ENCODE measurements at places on chromosomes 6 and 20.

DNA sequence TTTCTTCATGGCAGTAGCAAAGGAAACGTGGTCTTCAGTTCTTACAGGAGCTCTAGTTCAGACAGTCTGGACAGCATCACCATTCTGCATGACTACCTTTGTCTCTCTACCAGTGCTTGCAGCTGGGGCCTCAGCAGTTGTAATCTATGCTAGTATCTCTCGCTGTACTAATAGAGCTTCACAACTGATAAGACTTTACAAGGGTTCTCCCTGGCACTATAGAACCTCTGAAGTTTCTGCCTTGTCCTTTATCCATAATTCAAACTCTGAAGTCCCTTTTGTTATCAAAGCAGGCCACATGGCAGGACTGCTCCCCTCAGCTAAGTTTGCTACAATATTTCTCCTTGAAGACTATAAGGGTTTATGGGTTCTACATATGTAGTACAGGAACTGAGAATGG, 842.1 kb upstream of the ADGRB3 start:
- no peak for DNase-seq

DNA sequence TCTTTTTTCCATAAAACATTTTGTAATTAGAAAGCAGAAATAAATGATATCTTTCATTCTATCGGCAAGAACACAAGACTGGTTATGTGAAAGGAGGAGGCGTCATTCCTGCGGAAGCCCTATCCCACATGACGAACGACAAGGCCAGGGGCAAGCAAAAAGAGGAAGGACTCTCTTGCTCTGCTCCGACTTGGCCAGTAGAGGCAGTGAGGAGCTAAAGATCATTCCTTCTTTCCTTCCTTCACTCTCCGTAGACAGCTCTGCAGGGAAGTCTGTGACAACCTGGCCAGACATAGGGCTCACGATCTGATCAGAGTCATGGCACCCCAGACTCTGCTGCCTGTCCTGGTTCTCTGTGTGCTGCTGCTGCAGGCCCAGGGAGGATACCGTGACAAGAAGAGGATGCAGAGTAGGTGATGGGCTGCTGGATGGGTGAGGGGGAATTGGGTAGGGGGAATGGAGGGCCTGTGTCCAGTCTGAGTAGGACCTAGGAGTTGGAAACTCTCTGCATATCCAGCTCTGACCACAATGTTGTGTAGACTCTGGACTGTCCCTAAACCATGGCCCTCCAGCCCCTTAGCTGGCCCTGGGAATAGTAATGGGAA, at the start of gene WFDC10A:
WFDC10A (plus strand) TSS at position 244 of the 605 bp plus-strand sequence; CDS start at position 319, 75 bp downstream.
- DNase-seq: peak; percentile 77

GRCh38 chr6:95815389-95816056, 200.3 kb upstream of the FUT9 start:
- no peak for DNase-seq

GRCh38 chr6:43074847-43075669, 1.1 kb upstream of the PTK7 start:
- DNase-seq: no peak

DNA sequence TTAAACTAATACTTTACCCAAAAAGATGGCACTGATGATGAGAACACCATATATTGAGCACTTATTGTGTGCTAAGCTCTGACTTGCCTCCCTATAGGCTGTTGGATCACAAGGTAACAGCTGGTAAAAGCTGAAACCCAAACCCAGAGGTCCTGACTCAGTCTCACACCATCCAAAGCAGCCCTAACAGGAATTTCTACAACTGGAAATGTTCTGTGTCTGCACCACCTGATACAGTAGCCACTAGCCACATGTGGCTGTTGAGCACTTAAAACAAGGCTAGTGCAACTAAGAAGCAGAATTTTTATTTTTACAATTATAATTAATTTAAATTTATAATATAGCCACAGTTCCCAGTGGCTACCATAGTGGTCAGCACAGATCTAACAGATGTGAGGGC, 15.6 kb upstream of the MATN4 start:
- no peak for DNase-seq

DNA sequence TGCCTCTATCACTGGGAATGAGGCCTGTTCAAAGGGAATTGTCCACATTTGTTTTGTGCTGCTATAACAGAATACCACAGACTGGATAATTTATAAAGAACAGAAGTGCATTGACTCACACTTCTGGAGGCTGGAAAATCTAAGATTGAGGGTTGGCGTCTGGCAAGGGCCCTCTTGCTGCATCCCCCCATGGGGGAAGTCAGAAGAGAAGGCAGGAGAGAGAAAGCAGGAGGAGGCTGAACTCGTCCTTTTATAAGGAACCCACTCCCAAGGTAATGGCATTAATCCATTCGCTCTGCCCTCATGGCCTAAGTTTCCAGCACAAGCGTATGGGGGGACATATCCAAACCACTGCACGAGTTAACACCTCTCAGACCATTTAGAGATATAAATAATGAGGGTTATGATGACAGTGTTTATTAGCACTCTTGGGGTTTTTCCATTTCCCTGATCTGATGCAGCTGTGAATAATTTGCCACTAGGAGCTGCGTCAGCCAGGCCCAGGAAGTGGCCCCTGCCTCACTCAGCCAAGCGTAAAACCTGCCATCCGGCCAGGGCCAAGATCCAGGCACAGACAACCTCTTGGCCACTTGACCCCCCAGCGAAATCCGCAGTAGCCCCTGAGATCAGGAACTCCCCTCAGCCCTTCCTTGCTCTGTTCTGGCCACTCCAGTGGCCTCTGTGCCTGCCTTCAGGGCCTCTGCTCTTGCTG, 14.2 kb upstream of the SLCO4A1 start:
- DNase-seq: no peak

DNA sequence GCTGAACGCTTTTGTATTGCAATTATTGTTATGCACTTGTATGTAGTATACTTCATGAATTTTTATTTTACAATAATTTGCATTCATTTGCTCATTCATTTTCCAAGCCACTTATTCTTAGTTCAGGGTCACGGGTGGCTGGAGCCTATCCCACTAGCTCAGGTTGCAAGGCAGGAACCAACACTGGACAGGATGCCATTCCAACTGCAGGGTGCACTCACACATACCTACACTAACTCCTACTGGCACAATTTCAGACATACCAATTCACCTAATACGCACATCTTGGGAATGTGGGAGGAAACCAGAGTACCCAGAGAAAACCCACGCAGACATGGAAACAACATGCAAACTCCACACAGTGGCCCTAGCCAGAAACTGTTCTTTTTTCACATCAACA, 61.8 kb downstream of the LMBRD1 start:
- no peak for DNase-seq

DNA sequence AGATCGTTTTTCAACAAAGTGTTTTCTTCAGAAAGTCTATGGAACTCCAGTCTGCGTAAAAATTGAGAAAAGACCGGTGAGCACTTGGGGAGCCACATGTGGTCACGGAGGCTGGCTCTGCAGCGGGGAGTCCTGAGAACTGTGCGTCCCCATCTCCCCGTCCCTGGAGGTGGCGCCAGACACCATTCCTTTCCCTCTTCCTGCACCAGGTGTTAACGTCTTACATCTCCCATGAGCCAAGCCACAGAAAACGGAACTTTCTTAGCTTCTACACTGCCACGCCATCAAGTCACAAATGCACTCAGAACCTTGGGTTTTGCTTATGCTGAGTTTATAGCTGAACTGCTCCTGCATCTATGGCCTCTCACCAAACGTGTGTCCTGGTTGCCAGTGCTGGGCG, 62.6 kb downstream of the GINS1 start:
- DNase-seq: peak; percentile 0

DNA sequence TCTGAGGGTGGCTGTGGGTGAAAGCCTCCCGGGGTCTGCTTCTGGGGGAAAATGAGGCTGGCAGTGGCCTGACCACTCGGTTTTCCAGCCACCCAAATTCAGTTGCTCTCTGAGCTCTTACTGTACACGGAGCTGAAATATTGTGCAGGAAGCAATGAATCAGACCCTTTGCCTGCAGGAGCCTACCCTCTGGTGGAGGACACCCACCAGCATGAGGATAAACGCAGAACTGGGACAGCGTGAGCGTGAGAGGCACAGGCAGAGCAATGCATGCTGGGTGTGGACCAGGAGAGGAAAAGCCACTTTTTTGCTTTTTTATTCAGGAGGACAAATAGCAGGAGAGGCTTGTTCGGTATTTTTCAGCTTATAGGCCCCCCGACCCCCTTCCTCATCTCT, 298.0 kb downstream of the QKI start:
- no peak for DNase-seq

GRCh38 chr6:128438393-128438792, 82.0 kb downstream of the PTPRK start:
- DNase-seq: no peak

- DNase-seq: no peak
Measured at GRCh38 chr20:22523499-22524392, 60.6 kb downstream of the FOXA2 start.

DNA sequence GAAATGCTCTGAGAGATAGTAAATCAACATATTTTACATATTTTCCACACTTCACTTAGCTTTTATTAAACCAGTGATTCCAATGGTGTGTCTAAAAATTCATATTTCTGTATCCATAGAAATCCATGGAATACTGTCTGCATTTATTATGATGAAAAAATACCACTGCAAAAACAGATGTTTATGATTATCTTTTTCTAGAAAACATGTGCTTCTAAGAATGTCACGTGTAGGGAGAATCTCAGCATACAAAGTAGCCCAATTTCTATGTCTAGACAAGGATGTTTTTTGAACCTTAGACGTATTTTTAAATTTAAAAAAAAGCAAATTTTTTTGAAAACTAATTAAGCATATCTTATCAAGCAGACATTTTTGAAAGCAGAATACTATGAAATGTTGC, 622.4 kb downstream of the TENT5A start:
- DNase-seq: no peak

- DNase-seq: peak; percentile 95
Measured at GRCh38 chr20:43938932-43939761, 24.5 kb downstream of the TOX2 start.

- no peak for DNase-seq
Measured at GRCh38 chr20:57310821-57311514, 18.6 kb upstream of the SPO11 start.

GRCh38 chr6:28537509-28538140, 11.9 kb downstream of the GPX5 start:
- DNase-seq: no peak

DNA sequence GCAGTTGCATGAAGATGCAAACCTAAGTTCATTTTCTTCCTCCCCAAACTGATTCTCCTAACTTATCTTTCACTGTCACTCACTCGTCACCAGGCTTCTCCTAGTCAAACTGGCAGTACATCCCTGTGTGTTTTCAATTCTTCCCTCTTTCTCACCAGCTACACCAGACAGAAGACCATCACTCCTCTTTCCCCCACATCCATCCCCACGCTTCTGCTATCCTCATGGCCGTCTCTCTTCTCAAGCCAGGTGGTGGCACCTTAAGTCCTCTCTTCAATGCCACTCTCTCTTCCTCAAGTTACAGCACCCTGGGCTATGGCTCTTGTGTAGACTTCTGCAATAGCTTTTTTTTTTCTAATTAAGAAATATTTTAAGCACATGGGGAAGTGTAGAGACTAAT, 14.4 kb upstream of the TREM2 start:
- DNase-seq: no peak

- DNase-seq: no peak
Measured at GRCh38 chr6:23532227-23532626, 593.8 kb upstream of the NRSN1 start.

GRCh38 chr20:1933465-1933870, 38.3 kb downstream of the SIRPA start:
- DNase-seq: no peak

DNA sequence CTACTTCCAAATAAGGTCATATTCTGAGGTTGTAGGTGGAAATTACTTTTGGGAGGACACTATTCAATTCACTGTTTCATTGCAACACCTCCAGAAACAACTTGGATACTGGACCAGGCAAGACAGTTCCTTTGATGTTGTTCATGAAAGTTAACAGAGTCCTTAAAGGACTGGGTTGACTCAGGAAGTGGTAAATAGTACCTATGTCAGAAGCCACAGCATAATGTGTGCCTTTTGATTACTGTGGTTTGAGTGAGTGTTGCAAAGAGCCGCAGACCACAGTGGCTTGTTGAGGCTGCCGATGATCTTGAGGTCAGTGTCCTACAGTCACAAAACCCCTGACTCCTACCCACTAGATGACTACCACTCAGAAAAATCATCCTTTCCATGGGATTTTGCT, 10.9 kb downstream of the IL20RA start:
- DNase-seq: peak; percentile 60

GRCh38 chr6:4084444-4085331, 5.8 kb upstream of the FAM217A start:
- no peak for DNase-seq

GRCh38 chr6:149563203-149563927, 2.8 kb upstream of the GINM1 start:
- no peak for DNase-seq

DNA sequence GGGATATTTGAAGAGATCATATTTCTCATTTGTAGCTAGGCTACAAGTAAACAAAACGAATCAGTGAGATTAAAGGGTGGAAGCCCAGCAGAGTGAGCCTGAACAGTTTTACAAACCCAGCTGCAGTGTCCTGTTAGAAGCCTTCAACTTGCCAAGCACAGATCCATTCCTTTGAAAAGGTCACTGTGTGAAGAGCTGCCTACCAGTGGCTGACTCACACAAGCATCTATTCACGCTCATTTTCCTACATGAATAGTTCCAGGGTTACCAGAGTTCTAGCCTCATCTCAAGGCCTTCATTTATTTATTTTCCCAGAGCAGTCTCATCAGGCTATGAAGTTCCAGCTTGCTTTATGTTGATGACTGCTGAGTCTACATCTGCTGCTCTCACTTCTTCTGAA, 25.7 kb upstream of the MLIP start:
- no peak for DNase-seq

GRCh38 chr20:58418949-58419748, 30.1 kb downstream of the VAPB start:
- DNase-seq: no peak

GRCh38 chr6:94175465-94175864, 756.1 kb upstream of the EPHA7 start:
- no peak for DNase-seq

GRCh38 chr6:131736811-131737210, 26.0 kb upstream of the CTAGE9 start:
- no peak for DNase-seq

GRCh38 chr20:53738039-53738944, 144.7 kb upstream of the ZNF217 start:
- no peak for DNase-seq

- DNase-seq: peak; percentile 69
Measured at GRCh38 chr6:135686784-135687301, 164.7 kb upstream of the PDE7B start.

DNA sequence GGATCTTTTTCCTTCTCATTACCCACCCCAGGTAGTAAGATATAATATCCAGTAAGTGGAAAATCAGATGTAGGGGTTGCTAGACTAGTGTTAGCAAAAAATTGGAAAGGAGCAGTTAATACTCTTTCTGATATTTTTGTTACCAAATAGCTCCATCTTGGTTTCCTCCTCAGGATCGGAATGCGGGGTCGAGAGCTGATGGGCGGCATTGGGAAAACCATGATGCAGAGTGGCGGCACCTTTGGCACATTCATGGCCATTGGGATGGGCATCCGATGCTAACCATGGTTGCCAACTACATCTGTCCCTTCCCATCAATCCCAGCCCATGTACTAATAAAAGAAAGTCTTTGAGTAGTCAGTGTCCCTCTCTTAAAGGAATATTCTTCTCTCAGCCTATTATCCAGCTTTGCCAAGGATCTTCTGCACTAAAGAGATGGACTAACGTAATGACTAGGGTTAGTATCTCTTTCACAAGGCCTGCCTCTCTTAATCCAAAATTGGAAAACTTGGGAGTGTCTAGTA, 1.5 kb downstream of the ROMO1 start:
- no peak for DNase-seq
